Thyroid gland (tissue), 4 donors: ENCODE measurements at places on chromosomes 3 and 15. TPM values are rescaled to one million over a fixed set of nuclear protein-coding genes. Genes with fewer than 3 reads are reported as not detected.
A peak's percentile ranks its signal among the peaks of the same experiment; 100 is the strongest.

Gene ROBO2
- not detected for total RNA-seq

Gene HGD
- 98.6 TPM for total RNA-seq

Gene PLA2G4E
- total RNA-seq: not detected

Gene ARHGEF26
- total RNA-seq: 15.8 TPM

Gene LPCAT4
- total RNA-seq: 8.3 TPM

Gene RBMS3
- 162 TPM for total RNA-seq

Gene GABRR3
- not detected for total RNA-seq

Gene IGDCC3
- 0.27 TPM for total RNA-seq

Gene LHFPL4
- not detected for total RNA-seq

DNA sequence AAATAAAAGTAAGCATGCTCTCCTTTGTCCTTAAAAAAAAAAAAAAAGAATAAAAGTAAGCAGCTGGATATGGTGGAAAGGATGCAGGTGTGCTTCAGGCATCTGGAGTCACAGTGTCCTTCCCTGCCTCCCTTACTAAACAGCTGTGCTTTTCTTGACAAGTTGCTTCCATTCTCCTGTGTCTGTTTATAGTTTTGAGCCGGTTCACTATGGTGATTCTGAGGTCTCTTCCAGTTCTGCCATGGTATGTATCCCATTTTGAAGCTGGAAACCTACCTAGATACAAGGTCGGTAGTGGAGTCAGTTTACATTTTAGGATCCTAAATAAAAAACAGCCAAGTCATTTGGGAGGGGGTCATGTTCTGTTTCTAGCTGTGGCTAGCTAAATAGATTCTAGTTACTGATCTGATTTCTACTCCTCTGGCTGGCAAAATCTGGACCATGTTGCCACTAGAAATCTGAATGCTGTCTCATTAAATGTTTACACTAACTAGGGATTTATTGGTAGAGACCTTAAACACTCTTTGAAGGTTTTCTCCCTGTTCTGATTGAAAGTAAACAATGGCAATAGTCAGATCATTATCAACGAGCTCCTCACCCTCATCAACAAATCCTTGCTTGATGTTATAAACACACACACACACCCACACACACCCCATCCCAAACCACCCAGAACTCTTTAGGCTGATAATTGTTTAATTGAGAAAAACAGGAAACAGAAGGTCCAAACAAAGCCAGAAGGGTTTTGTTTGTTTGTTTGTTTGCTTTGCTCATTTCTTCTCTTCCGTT lies 7.9 kb downstream of the TNFSF10 start:
- no peaks in the 10 kb centered on the region for H3K27me3 ChIP-seq
- no peak overlapping the region for H3K27ac ChIP-seq
- no peak for DNase-seq
- H3K4me3 ChIP-seq: no peak overlapping the region

DNA sequence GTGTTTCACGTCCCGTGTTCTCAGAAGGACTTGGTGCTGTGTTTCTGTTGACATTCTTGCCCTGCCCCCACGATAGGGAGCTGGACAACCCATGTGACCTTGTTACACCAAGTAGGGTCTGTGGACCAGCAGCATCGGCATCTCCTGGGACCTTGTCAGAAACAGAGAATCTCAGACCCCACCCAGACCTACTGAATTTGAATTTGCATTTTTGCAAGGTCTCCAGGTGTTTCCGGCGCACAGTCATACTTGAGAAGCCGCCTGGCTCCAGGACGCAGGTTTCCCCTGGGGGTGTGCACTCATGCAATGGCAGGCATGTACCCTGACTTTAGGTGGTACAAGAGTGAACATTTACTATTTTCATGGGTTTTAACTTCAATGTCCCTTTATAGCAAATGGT lies 117.9 kb downstream of the TLE3 start:
- no peak overlapping the region for H3K4me3 ChIP-seq
- DNase-seq: no peak
- H3K4me1 ChIP-seq: no peaks in the 10 kb centered on the region

DNA sequence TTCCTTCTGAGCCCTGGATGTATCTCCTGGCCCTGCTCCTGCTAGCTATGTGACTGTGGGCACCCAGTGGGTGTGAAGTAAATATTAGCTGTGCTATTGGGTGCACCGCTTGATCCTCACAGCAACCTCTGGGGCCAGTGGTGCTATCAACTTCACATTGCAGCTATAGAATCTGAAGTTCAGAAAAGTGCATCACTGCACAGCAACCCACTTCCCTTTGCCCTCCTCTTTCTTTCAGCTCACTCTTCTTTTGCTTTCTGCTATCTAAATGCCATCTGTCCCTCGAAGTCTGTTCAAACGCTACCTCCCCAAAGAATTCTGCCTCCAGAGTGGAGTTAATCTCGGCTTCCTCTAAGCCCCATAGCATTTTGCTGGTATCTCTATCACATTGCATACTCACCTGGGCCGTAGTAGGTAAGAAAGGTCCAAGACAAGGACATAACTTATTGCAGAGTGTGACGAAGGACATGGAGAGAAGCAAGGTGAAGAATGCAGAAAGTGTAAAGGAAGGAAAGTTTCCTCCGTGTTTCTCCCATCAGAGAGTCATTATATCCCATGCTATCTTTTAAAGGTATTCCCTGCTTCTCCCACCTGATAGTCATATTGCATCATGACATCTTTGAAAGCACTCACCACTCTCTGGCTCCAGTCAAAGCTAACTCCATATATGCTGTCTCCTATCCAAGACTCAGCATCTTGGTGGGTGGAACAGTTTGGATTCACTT lies 57.1 kb upstream of the BCL6 start:
- H3K4me3 ChIP-seq: no peak overlapping the region
- no peaks in the 10 kb centered on the region for H3K27me3 ChIP-seq
- H3K4me1 ChIP-seq: peaks cover 5% of the 10 kb centered on the region
- no peaks in the 10 kb centered on the region for H3K36me3 ChIP-seq
- H3K27ac ChIP-seq: no peak overlapping the region
- no peak for DNase-seq

DNA sequence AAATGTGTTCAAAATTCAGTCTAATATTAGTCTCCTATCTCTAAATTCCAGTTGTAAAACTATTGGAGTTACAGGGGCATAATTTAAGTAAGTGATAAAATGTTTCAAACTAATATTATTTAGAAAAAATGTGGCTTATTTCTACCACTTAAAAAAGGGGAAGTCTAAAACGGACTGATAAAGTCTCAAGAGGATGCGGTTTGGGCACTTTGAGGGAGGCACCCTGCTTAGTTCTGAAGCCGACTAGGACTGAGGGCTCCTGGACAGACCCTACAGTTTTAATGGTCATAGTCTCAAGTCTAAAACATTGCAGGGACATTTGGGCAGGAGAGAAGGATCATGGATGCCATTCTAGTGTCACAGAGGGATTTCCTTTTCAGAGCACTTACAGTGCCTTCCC lies 566.3 kb downstream of the NR2F2 start:
- H3K4me1 ChIP-seq: no peaks in the 10 kb centered on the region
- H3K36me3 ChIP-seq: no peaks in the 10 kb centered on the region
- no peak for DNase-seq
- no peaks in the 10 kb centered on the region for H3K27me3 ChIP-seq

- H3K27me3 ChIP-seq: no peaks in the 10 kb centered on the region
- H3K4me3 ChIP-seq: no peak overlapping the region
- H3K36me3 ChIP-seq: no peaks in the 10 kb centered on the region
- no peak for DNase-seq
- no peak overlapping the region for H3K27ac ChIP-seq
Observed at GRCh38 chr3:62139957-62140356, 233.4 kb downstream of the FEZF2 start.

GRCh38 chr15:60520825-60521368 lies 42.0 kb upstream of the ICE2 start:
- H3K27ac ChIP-seq: no peak overlapping the region
- no peak overlapping the region for H3K4me3 ChIP-seq
- H3K36me3 ChIP-seq: no peaks in the 10 kb centered on the region
- peak; percentile 72 for DNase-seq
- no peaks in the 10 kb centered on the region for H3K27me3 ChIP-seq
- H3K4me1 ChIP-seq: no peaks in the 10 kb centered on the region

DNA sequence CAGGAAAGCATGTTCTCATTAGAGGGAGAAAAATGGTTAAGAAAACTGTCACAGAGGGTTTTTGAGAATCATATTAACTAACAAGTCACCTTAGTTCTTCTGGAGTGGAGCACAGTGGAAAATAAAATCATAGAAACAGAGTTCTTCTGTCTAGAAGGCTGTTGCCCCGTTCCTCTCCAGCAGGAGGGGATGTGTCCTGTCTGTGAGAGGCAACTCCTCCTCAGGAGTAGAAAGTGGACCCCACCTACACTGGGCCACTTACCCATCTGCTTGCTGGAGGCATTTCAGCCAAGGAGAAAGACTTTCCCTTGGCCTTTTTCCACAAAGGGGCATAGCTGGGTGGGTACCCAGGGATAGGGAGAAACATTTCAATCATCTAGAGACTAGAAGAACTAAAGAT lies 106.6 kb downstream of the SSR3 start:
- no peak overlapping the region for H3K4me3 ChIP-seq
- DNase-seq: peak; percentile 17
- H3K27ac ChIP-seq: no peak overlapping the region
- H3K36me3 ChIP-seq: no peaks in the 10 kb centered on the region
- H3K27me3 ChIP-seq: no peaks in the 10 kb centered on the region
- no peaks in the 10 kb centered on the region for H3K4me1 ChIP-seq

GRCh38 chr15:80127911-80128310 lies 24.9 kb upstream of the FAH start:
- no peak for DNase-seq
- H3K36me3 ChIP-seq: no peaks in the 10 kb centered on the region
- no peaks in the 10 kb centered on the region for H3K4me1 ChIP-seq
- H3K4me3 ChIP-seq: no peak overlapping the region
- H3K27ac ChIP-seq: no peak overlapping the region

DNA sequence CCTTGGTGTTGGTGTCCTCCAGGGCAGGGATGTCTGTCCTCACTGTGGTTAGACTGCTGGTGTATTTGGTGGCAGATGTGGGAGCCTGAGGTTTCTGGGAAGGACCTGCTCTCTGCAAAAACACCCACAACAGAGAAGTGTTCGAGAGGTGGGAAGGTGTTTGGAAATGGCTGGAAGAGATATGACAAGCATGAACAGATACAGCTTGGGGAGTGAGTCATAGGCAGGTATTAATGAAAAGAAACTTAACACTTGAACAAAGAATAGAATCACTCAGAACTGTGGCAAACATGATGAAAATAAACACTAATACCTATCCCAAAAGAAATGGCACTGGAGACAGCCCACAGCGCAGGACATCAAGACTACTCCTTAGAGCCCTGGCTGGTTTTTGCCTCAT lies 192.4 kb upstream of the RORA start:
- no peaks in the 10 kb centered on the region for H3K4me1 ChIP-seq
- H3K36me3 ChIP-seq: no peaks in the 10 kb centered on the region
- no peak overlapping the region for H3K4me3 ChIP-seq
- no peak for DNase-seq
- no peak overlapping the region for H3K27ac ChIP-seq

GRCh38 chr15:89630260-89630659 lies 25.0 kb downstream of the KIF7 start:
- no peaks in the 10 kb centered on the region for H3K4me1 ChIP-seq
- H3K27ac ChIP-seq: no peak overlapping the region
- DNase-seq: no peak
- H3K4me3 ChIP-seq: no peak overlapping the region

GRCh38 chr15:43828061-43828657 lies 1.4 kb downstream of the WDR76 start:
- H3K4me3 ChIP-seq: no peak overlapping the region
- no peak overlapping the region for H3K27ac ChIP-seq
- H3K27me3 ChIP-seq: no peaks in the 10 kb centered on the region
- no peaks in the 10 kb centered on the region for H3K36me3 ChIP-seq

DNA sequence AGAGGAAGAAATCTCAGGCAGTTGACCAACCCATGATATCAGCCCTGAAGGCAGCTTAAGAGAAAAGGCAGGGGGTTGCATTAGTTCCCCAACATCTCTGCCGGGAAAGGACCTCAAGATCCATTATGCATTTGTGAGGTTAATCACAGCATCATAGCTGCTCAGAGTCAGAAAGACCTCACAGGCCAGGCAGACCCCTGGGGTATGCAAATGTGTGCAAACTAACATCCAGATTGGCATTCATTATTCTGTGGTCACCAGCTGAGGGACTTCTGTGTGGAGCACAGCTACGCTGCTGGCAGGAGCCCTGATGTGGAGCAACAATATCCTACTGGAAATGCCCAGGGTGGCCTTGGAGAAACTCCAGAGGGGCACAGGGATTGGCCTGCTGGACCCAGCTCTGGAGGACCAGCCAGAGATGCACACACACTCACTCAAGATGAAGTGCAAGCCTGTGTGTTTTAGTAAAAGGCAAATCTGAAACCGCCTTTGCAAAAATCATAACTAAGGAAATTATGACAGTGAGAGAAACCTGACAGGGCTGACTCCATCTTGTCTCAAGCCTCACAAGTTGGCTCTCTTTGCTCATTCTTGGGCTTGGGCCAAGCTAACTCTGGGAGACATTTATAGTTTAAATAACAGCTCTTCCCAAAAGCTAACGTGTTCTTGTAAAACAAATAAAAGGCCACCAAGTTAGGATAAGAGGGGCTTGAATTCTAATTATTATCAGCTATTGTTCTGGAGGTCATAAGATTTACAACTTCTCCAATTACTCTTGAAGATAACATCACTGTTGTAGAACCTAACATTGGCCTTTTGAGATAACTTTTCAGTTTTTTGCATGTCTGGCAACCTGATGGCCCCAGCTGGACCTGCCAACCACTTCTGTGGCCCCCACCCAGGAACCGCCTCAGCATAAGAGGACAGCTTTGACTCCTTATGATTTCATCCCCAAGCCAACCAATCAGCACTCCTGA lies 257.1 kb downstream of the UACA start:
- H3K36me3 ChIP-seq: no peaks in the 10 kb centered on the region
- no peak overlapping the region for H3K4me3 ChIP-seq
- no peak for DNase-seq
- H3K27ac ChIP-seq: no peak overlapping the region
- H3K4me1 ChIP-seq: no peaks in the 10 kb centered on the region

DNA sequence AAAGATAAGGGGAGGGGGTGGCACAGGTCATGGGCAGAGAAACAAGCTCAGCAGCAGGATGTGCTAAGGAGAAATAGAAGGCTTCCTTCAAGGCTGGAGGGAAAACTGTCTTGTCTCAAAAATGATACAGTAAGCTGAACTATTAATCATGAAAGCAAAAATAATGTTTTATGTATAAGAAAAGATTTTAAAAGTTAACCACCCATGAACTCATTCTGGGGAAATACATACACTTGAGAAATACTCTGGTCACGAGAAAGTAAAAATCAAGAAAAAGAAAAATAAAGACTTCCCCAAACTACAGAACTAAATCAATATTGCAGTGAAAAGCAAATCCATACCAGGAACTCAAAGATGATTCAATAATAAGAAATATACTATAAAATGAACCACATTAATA lies 80.7 kb downstream of the KLF13 start:
- no peaks in the 10 kb centered on the region for H3K36me3 ChIP-seq
- DNase-seq: no peak
- H3K27ac ChIP-seq: no peak overlapping the region
- no peaks in the 10 kb centered on the region for H3K27me3 ChIP-seq
